ENCODE measurements at places on chromosomes 16 and 17.

- DNase-seq = peak; percentile 13
Observed at GRCh38 chr17:67718325-67718941, 697 bp downstream of the NOL11 start.

DNA sequence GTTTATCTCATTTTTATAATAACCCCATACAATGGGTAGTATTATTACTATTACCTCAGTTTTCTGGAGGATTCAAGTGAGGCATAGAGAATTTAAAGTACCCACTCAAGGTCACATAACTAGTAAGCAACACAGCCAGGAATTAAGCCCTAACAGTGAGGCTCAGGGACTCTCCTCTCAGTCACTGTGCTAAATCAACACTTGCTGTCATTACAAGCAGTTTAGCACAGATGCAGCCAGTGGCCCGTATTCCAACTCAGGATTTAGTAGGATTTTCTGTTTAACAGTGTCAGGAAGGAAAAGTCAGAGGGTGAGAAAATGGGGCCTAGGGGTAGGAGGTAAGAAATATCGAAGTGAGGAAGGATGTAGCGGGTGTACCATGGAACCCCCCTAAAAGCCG lies 536.9 kb downstream of the TMEM114 start:
- no peak for DNase-seq

DNA sequence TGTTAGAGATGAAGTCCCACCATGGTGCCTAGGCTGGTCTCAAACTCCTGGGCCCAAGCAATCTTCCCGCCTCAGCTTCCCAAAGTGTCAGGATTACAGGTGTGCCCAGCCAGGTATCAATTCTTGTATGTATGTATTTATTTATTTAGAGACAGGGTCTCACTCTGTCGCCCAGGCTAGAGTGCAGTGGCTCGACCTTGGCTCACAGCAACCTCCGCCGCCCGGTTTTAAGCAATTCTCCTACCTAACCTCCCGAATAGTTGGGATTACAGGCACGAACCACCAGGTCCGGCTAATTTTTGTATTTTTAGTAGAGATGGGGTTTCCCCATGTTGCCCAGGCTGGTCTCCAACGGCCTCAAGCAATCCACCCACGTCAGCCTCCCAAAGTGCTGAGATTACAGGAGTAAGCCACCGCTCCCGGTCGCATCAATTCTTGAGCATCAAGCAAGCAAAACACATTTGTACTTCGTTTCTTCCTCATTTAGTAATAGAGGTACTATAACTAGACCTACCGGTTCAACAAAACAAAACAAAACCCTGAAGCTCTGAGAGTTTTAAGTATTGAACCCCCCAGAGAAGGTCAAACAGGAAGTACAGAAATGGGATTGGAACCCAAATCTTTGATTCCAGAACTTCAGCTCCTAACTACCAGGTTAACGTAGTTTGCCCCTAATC lies 1.0 kb upstream of the ZNF500 start:
- DNase-seq = no peak

GRCh38 chr17:78840530-78840779 lies 159 bp downstream of the USP36 start:
- no peak for DNase-seq

GRCh38 chr16:56190048-56190676 lies 1.1 kb upstream of the GNAO1 start:
- no peak for DNase-seq
